Astrocyte (in vitro differentiated cells and primary cell): ENCODE measurements at places on chromosomes 2 and 18. TPM values are rescaled to one million over a fixed set of nuclear protein-coding genes. Genes with fewer than 3 reads are reported as not detected.
A peak's percentile ranks its signal among the peaks of the same experiment; 100 is the strongest.

GRCh38 chr2:30022444-30023071 lies 101.2 kb upstream of the ALK start:
- no peak overlapping the region for H3K27ac ChIP-seq
- DNase-seq, result no peak
- H3K27me3 ChIP-seq, result peaks cover 13% of the 10 kb centered on the region
- H3K36me3 ChIP-seq, result no peaks in the 10 kb centered on the region
- H3K4me1 ChIP-seq, result peaks cover 9% of the 10 kb centered on the region

- H3K4me3 ChIP-seq, result peak overlapping the region; percentile 94
- H3K27ac ChIP-seq, result peak overlapping the region; percentile 70
- H3K27me3 ChIP-seq, result no peaks in the 10 kb centered on the region
These were observed 615 bp upstream of the CCNT2 start for GRCh38 chr2:134917888-134918525.

GAL3ST2 gene
- total RNA-seq, result not detected in 2 replicates

FOXD4L1 gene
- total RNA-seq, result not detected in 2 replicates

CRYGA gene
- not detected in 2 replicates for total RNA-seq

NEU4 gene
- total RNA-seq, result 0.09 and 0.22 TPM in 2 replicates
